Pancreas (tissue), 10 donors: ENCODE measurements at places on chromosomes 4 and X. TPM values are rescaled to one million over a fixed set of nuclear protein-coding genes. Genes with fewer than 3 reads are reported as not detected.

SLC7A11 gene
- 0.47 TPM for polyA plus RNA-seq

DCLK2 gene
- 2.3 TPM for polyA plus RNA-seq

LEF1 gene
- polyA plus RNA-seq: 0.73 TPM

S100G gene
- polyA plus RNA-seq: not detected

CXCL1 gene
- polyA plus RNA-seq: 26.5 TPM

FAM193A gene
- 10.4 TPM for polyA plus RNA-seq

GRCh38 chr4:65416891-65417290 is 253.4 kb downstream of the EPHA5 start:
- peak; percentile 81 for DNase-seq

- no peak for DNase-seq
Measured at GRCh38 chr4:47972181-47972580, 44.3 kb downstream of the CNGA1 start.

GRCh38 chr4:100059467-100059866 is 109.4 kb upstream of the H2AZ1 start:
- DNase-seq: no peak

GRCh38 chrX:66994729-66995128 is 355.9 kb upstream of the EDA2R start:
- no peak for DNase-seq

DNA sequence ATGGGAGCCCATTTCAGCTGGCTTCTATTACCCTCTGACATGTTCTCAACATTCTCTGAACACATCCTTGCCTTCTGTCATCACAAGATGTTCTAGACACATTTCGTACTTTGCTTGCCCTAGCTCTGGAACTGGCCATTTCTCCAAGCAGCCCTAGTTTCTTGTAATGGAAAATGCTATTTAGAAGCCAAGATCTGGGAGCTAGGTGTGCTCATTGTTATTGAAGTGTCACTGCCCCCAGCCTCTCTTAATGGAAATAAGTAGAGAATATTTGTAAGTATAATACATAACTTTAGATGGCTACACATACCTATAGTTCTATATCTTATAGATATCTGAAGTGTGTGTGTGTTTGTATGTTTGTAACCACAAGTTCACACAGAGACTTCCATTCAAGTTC is 6.9 kb downstream of the MRFAP1L1 start:
- no peak for DNase-seq

DNA sequence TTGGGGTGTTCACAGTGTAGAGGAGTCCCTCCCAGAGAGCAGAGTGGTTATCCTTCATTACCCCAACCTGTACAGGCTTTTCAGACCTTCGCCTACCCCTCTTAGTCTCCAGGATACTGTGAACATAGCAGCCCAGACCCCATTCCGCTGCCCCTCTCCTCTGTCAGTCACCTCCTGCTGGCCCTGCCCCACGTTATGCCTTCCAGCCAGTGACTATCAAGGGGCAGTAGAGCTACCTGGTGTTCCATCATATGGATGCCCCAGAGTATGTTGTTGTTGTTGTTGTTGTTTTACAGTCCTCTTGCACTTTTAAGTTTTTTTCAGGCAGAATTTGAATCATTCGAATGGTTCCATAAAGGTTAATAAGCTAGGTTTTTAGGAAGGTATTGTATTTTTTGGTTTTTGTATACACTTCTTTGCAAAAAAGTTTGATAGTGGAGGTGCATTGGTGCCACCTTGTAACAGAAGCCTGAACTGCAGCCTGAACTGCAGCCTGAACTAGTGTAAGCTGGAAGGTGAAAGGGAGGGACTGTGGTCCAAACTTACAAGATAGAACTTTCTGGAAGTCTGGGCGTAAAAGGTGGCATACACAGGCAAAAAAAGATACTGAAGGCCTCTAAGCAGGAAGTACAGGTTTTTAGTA is 101.4 kb upstream of the RAB40AL start:
- DNase-seq: no peak

- no peak for DNase-seq
Measured at GRCh38 chr4:81891005-81891996, 419.6 kb upstream of the RASGEF1B start.
